Anterior cingulate cortex (tissue), 58 donors: ENCODE measurements at places on chromosomes 7 and 10.

- no peak for DNase-seq
These were observed 46.6 kb downstream of the WDR37 start for GRCh38 chr10:1102831-1103230.

GRCh38 chr10:48309711-48310226, 3.3 kb downstream of the MAPK8 start:
- no peak for DNase-seq

GRCh38 chr10:97178074-97178473, 7.7 kb downstream of the SLIT1 start:
- no peak for DNase-seq

- no peak for DNase-seq
These were observed 65.3 kb downstream of the RELN start for GRCh38 chr7:103924184-103924583.

- peak; percentile 91 for DNase-seq
These were observed 695 bp downstream of the PRKAG2 start for GRCh38 chr7:151875942-151876898.

DNA sequence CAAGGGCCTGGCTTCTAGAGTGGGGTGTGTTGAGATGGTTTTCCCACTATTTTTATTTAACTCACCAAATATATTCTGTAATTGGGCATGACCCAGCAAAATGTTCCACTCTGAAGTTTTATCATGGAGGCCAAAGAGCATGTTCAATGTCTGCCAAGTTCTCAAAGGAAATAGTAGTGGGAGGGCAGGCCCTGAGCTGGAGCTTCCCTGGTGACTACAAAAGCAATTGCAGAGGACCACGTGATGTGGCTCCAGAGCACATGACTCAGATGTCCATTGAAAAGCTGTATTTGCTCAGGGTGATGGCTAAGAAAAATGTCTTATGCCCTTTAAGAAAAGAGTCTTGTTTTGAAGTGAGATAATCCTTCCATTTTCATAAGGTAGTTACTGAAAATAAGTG, 1024.8 kb downstream of the LRMDA start:
- DNase-seq = no peak

- DNase-seq = no peak
These were observed 178.8 kb downstream of the TCERG1L start for GRCh38 chr10:131132681-131133080.

GRCh38 chr10:24556126-24556749, 167.4 kb downstream of the ARHGAP21 start:
- no peak for DNase-seq

GRCh38 chr7:31563522-31563921, 49.6 kb downstream of the ITPRID1 start:
- no peak for DNase-seq

GRCh38 chr7:34451923-34452322, 206.1 kb upstream of the NPSR1 start:
- DNase-seq = no peak

DNA sequence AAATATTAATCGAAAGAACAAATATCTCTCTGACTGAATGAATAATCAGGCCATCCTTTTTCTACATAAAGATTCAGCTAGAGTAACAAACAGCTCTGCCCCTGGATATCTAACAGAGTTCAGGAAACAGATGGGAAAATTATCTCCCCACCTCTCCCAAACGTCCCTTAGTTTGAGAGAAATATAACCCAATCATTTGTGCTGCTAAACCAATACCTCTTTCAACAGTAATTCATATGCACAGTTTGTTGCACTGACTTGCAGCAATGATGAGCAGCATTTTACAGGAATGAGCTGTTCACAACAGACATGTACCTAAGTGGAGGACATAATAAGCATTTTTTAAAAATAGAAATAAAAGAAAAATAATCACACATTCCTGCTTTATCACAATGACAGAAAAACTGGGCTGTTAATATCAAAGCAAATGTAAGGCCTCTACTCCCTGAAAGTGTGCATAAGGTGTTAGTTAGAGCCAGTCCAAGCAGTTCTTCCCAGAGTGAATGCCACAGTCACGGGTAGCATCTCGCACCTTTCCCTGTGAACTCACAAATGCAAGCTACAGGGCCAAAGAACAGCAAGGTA, 2.3 kb downstream of the CREB3L2 start:
- DNase-seq = no peak

- DNase-seq = peak; percentile 26
These were observed 26.0 kb downstream of the EN2 start for GRCh38 chr7:155483868-155484325.

- no peak for DNase-seq
These were observed 114.4 kb downstream of the PTPRN2 start for GRCh38 chr7:158473221-158473620.
